ENCODE measurements at places on chromosomes 13 and 19.
A peak's percentile ranks its signal among the peaks of the same experiment; 100 is the strongest.

DNA sequence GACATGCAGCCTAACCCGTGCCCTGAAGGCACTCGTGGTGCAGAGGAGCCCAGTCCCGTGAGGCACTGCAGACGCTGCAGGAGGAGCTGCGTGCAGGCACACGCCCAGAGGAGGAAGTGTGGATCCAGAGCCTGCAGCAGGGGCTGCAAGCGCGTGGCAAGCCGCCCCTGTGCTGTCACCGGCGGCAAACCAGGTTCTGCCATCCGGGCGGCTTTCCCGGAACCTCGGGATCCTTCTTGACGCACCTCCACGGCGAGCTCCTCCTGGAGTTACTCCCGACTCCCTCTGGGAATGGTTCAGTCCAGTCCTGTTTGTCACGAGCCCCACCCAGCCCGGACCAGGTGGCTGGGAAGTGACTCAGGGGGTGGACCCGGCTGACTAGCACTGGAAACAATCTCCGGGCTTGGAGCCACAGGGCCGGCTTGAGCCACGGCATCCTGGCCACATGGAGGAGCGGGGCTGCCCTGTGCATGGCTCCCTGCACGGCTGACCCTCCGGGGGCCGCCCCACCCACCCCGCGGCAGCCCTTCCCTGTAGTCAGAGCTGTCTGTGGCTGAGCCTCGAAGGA, 10.2 kb downstream of the DPP9 start:
- peak; percentile 95 for DNase-seq

- DNase-seq, result no peak
These were observed 8.3 kb downstream of the CBLC start for GRCh38 chr19:44785993-44786392.

DNA sequence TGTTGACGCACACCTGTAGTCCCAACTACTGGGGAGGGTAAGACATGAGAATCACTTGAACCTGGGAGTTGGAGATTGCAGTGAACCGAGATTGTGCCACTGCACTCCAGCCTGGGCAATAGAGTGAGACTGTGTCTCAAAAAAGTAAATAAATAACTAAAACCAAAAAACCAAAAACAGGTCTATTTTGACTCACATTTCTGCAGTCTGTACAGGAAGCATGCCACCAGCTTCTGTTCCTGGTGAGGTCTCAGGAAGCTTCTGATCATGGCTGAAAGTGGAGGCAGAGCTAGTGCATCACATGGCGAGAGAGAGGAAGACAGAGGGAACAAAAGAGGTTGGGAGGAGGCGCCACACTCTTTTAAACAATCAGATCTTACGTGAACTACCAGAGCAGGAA, 142.5 kb downstream of the ITGBL1 start:
- no peak for DNase-seq

DNA sequence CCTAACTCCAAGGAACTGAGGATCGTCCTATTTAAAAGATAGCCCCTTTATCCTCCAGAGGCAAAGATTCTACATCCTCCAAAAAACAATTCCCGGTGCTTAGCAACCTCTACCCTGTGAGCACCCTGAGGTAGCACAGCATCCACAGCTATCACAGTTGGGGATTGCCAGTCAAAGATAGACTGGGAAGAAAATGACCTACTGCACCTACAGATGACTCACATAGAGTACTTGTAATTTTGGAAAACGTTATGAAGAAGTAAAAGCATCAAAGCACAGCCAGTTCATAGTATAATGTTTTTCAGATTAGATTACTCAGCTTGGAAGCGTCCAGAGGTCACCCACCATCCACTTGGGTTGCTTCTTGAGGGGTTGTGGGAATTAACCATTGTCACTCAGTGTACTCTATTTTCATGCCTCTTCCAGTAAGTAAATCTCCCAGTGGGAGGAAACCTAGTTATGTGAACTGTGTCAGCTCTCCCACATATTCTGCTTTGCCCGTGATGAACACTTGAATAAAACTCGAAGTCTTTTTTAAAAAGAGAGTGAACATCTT, 8.9 kb upstream of the FAM124A start:
- DNase-seq, result no peak

- DNase-seq, result peak; percentile 29
These were observed 2.6 kb downstream of the NAPSA start for GRCh38 chr19:50362656-50363424.
